ENCODE measurements at places on chromosomes 5 and 9.
A peak's percentile ranks its signal among the peaks of the same experiment; 100 is the strongest.

- peak; percentile 16 for DNase-seq
These were observed 33.0 kb upstream of the PANK3 start for GRCh38 chr5:168612123-168612522.

- no peak for DNase-seq
These were observed 97.8 kb downstream of the FBXW11 start for GRCh38 chr5:171908638-171909037.

- DNase-seq, result peak; percentile 68
These were observed 30.2 kb downstream of the LRRTM2 start for GRCh38 chr5:138844812-138845513.

DNA sequence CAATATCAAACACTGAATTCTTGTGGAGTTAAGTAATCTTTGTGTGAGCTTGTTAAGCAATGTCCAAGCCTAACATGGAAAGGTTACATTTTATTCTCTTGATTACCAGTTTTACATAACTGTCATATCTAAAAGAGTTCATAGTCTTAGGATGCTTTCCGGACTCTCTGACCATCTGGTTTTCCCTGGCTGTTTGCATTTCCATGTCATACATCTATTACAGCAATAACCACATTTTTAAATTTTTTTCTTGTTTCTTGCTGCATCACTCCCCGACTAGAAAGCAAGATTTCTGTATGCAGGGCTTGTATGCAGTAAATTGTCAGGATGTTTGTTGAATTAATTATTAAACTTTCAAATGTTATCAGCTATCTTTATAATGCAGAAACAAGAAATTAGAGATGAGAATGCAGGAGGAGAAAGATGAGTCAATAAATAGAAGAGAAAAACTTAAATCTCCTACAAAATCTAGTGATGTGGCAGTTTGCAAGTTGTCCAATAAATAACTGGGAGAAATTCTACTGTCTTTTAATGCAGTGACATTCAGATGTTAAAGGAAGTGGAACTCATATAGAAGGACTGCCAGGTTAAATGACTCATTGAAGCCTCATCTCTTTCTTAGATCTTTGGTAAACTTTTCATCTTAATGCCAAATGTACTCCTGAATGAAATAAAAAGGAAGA, 179.6 kb upstream of the SGCD start:
- DNase-seq, result peak; percentile 1

- peak; percentile 51 for DNase-seq
These were observed 126.4 kb downstream of the ADAMTS6 start for GRCh38 chr5:65355301-65355700.

DNA sequence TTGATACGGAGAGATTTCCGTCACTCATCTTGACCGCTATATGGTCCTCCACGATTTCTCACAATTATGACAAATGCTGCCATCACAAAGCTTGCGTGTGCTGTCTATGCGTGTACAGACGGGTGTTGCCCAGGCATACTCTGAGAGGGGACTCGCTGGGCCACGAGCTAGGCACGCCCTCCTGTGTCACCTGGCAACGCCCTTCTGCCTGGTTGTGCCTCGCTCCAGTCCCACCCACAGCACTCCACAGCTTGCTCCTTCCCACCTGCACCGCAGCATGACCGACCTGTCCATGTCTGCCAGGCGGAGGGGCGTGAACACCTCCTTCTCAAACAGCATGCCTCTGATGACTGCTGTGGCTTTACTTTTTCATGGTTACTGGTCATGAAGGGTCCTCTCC, 55.6 kb downstream of the CAMSAP1 start:
- DNase-seq, result no peak

DNA sequence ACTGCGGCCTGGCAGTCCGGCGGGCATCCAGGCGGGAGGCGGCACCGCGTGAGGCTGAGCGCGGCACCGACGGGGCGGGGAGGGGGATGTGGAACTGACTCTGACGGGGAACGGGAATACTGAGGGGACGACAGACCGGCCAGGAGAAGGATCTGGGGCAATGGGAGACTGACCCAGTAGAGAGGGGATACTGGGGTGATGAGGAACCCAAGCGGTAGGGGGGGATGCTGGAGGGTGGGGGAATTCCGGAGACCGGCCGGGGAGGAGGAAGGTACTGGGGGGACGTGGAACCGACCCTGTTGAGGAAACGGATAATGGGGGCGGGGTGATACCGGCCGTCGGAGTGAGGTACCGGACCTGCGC, 423 bp downstream of the IPPK start:
- peak; percentile 23 for DNase-seq

GRCh38 chr5:163660486-163660885, 155.1 kb downstream of the MAT2B start:
- DNase-seq, result no peak

- peak; percentile 42 for DNase-seq
These were observed 40.5 kb upstream of the CTSL start for GRCh38 chr9:87685441-87685840.

DNA sequence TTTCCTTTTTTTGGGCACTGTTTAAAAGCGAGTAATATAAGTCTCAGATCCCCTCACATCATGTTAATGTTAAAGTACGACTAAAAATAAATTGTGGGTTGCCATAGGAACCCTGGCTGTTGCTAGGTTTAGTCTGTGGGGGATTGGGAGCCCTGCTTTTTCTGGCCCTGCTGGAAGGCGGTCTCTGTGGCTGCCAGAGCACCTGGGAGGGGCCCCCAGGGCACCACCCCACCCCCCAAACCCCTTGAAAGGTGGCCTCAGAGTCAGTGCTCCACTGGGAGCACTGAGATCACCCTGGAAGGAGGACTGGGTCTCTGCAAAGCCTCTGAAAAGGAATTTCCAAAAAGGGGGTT, 66.2 kb upstream of the NEURL1B start:
- DNase-seq, result no peak

- DNase-seq, result no peak
These were observed 3.3 kb downstream of the OTULIN start for GRCh38 chr5:14667770-14668169.

DNA sequence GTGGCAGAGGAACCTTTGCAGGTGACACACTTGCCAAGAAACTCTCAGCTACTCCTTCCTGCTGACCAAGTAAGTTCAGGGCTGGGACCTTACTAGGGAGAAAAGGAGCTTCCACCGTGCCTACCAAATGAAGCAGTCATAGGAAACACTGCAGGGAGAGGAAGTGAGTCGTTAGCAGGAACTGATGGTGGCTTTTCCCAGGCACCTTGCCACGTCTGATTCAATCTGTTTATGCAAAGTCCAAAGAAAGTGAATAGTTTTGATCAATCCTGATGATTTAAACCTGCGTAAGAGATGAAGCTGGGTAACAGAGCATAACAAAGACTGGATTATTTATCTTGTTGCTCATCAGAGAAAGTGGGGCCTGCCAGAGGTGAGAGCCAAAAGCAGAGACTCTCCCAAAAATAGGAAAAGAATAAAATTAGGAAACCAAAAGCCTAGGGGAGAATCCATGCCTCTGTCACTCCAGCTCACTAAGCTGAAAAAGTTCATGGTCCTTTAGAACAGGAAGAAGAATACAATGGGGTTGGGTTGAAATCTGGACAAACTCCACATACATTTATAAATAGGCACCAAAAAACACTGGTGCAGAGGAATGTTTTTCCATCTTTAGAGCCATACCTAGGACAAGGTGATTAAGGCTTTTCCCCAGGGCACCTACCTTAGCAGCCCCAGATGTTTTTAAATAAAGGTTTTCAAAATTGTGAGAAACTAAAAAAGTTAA, 9.3 kb upstream of the PFDN1 start:
- DNase-seq, result peak; percentile 76

- peak; percentile 54 for DNase-seq
These were observed 110.5 kb upstream of the CD180 start for GRCh38 chr5:67306965-67307607.

GRCh38 chr5:107464876-107465275, 205.9 kb downstream of the EFNA5 start:
- no peak for DNase-seq

GRCh38 chr5:180825768-180826525, 23.3 kb upstream of the MGAT1 start:
- peak; percentile 71 for DNase-seq

GRCh38 chr9:37324691-37325490, 97.6 kb upstream of the GRHPR start:
- peak; percentile 9 for DNase-seq

DNA sequence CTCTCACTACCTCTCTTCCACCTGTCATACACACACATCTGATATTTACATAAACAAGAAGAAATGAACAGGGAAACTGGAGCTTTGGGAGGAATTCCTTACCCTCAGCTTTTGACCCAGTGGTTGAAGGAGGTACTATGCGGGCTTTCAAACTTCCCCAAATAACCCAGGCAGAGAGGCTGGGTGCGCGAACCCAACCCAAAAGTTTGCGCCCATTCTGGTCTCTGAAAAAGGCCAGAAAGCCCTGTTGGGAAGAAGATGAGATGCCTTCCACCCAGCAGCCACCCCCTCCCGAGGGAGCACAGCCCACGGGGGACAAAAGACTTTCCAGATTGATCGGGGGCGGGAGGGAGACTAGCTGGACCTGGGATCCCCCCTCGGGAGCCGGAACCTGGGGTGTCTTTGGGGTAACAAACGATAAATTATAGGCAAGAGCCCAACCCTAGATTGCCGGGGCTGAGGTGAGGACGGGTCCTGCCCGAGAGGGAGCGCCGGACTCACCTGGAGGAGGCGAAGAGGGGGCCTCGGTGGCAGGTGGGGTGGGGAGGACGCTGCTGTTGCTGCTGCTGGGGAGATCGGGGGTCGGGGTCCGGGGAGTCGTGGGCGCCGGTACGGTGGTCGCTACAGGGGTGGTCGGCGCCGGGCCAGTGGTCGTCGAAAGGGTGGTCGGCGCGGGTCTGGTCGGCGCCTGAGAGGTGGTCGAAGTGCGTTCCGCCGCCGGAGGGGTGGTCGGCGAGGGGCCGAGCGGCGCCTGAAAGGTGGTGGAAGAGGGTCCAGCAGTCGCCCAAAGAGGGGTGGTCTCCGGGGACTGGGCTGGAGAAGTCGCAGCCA, 798 bp downstream of the MEGF9 start:
- no peak for DNase-seq

- no peak for DNase-seq
These were observed 145.5 kb downstream of the ZNF462 start for GRCh38 chr9:107008447-107008846.

DNA sequence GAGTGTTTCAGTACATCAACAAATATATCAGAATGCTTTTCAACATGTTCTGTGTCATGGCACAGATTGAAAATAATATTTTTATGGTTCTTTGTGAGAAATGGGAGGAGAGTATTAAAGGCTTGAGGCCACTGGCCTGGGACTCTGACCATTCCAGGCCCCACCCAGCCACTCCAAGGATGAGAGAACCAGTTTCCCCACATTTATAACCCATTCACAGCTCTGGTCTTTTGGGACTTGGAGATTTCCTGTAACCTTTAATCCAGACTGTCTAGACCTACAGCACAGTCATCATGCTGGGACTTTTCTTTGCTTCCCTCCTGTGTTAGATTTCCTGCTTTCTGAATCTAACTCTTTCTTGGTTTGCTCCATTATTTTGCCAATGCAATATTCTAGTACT, 389.6 kb downstream of the KIAA0825 start:
- no peak for DNase-seq

GRCh38 chr5:91378752-91379211, 4.3 kb downstream of the ARRDC3 start:
- DNase-seq, result no peak

DNA sequence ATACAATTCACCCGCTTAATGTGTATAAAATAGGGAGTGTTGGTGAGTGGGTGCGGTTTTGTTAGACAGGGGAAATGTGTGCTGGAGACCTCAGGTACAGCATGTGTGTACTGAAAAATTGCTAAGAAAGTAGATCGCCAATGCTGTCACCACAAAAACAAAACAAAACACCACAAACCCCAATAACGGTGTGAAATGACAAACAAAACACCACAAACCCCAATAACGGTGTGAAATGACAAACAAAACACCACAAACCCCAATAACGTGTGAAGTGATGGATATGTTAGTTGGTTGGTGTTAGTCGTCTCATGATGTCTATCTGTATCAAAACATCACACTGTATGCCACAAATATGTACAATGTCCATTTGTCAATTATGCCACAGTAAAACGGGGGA, 14.2 kb upstream of the GFPT2 start:
- DNase-seq, result no peak

- DNase-seq, result no peak
These were observed 139.4 kb upstream of the IL12B start for GRCh38 chr5:159469496-159470372.

DNA sequence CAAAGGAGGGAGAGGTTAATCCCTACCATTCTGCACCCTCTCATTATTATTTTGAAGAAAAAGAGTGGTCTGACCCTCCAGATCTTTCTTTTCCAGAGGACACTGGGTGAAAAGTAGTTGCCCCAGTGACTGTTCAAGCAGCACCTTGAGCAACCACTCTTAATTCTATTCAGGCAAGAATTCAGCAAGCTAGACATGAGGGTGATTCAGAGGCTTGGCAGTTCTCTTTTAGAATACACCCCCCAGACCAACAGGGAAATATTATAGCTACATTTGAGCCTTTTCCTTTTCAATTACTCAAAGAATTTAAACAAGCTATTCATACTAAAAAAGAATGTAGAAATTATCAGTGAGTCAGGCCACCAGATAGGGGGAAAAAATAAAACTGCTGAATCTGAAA, 178.3 kb downstream of the MRPS30 start:
- DNase-seq, result no peak

- DNase-seq, result no peak
These were observed 225.8 kb downstream of the MLLT3 start for GRCh38 chr9:20396509-20396908.

GRCh38 chr5:158135682-158136179, 276.8 kb upstream of the CLINT1 start:
- DNase-seq, result no peak

- no peak for DNase-seq
These were observed 268.0 kb downstream of the ADAMTSL1 start for GRCh38 chr9:18741945-18742344.

DNA sequence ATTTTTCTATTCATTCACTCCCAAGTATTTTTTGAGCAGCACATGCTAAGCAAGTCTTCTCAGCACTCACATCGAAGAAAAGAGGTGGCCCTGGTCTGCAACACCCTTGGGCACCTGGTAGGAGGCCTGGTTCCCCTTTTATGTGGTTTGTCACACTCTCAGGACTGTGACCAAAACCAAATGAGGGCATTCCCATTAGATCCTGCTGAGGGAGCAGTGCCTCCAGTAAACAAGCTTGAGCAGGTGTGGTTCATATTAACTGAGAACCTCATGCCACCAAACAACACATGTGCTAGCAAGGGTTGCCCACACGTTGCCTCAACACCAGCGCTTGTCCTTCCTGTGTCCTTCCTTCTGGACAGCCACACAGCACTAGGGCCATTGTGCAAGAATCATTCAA, 26.9 kb upstream of the SYK start:
- DNase-seq, result no peak

DNA sequence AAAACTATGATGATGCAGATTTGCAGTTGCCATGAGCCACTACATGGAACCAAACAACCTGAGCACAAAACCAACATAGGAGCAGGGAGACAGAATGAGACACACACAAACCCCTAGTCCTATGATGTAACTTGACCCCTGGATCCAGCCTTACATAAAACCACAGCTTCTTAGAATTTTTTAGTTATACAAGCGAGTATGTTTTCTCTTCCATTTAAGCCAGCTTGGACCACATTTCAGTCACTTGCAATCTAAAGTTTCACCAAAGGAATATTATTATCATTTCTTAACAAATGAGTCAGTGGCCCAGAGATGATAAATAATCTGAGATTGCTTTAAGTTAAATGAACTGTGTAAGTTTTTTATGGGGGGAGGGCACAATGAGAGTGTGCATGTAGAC, 6.8 kb downstream of the SPOCK1 start:
- peak; percentile 45 for DNase-seq

GRCh38 chr5:169694091-169694625, 57.1 kb downstream of the DOCK2 start:
- peak; percentile 48 for DNase-seq

GRCh38 chr5:3598769-3599211, 3.2 kb downstream of the IRX1 start:
- DNase-seq, result no peak

GRCh38 chr5:174327896-174328295, 282.4 kb downstream of the NSG2 start:
- DNase-seq, result no peak

Measured in choroid plexus epithelial cell (primary cell).